ENCODE measurements at places on chromosomes 6 and 20.

DNA sequence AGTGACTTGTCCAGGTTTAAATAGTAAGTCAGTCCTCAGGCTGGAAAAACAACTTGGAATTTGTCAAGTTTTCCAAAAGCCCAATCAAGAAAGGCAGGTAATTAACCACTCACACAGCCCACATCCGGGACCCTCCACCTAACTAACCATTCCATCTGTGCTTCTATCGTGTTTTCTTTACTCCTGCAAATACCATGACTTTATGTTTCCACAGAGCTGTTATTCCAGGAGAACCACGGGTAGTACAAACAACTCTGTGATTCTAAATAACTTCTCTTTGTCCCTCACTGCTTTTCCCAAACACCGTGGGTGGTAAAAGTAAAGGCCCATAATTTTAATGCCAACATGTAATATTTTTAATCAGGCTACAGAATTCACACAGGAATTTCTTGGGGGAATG lies 49.6 kb upstream of the NT5E start:
- no peak for DNase-seq

- DNase-seq = no peak
Observed at GRCh38 chr6:126539022-126539421, 199.1 kb downstream of the CENPW start.

DNA sequence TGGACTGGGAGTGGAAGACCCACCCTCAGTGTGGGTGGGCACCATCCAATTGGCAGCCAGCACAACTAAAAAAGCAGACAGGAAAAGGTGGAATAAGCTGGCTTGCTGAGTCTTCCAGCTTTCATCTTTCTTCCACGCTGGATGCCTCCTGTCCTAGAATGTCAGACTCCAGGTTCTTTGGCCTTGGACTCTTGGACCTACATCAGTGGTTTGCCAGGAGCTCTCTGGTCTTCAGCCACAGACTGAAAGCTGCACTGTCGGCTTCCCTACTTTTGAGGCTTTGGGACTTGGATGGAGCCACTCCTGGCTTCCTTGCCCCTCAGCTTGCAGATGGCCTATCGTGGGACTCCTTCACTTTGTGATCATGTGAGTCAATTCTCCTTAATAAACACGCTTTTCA lies 59.8 kb downstream of the SOX4 start:
- no peak for DNase-seq

DNA sequence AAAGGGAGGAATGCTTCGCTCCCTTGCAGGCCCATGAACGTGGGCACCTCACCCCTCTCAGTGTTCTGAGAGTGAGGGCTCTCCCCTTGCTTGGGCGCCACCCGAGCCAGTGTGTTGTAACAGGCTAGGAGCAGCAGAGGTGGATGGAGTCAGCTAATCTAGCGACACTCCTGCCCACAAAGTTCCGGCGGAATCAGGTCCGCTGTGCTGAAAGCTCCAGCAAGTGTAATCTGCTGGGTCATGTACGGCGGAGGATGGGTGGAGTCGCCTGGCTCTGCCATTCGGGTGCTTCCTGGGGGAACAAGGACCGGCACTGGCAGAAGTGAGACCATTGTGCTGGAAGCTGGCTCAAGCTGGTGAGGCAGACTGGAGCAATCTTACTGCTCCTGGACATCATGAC lies 1310.1 kb downstream of the EPHA7 start:
- no peak for DNase-seq

- no peak for DNase-seq
Observed at GRCh38 chr20:44187772-44188709, 1.1 kb upstream of the JPH2 start.

DNA sequence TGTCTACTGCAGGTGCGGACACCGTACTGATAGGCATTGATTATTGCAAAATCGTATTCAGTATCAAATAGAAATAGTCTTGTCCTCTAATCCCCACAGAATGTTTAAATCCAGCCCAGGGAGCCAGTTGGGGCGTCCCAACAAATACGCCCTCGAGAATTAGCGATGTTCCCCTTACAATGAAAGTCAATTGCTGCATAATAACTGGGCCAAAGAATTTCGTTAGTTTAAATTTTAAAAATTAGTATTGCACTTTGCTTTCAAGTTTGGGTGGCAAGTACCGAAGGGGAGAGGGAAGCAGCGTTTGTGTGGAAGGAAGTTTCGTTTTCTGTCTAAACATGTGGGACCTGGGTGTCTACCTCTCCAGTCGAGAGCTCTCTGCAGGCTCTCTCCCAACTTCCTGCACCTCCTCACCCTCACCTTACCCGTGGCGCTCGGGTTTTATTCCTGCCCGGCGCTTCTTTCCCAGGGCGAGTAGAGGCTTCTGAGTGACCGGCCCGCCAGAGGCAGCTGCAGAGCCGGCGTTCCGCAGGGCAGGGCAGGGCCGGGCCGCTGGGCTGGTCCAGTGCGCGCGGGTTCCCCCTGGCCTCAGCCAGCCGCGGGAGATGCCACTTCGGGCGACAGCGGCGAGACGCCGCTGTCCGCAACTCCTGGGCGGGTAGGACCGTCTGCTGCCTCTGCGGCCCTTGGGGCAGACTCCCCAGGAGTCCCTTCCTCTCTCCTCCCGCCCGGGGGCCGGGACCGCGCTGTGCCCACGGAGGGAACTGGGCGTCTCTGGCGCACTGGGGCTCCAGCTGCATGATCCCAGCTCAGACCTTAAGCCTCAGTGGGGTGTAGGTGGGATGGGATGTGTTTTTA lies 862 bp upstream of the TFAP2C start:
- DNase-seq = no peak

GRCh38 chr20:50689864-50690649 lies 1.3 kb downstream of the RIPOR3 start:
- DNase-seq = no peak

- no peak for DNase-seq
Observed at GRCh38 chr6:148700741-148701311, 46.0 kb upstream of the UST start.

GRCh38 chr20:41632896-41633295 lies 14.7 kb upstream of the CHD6 start:
- no peak for DNase-seq

DNA sequence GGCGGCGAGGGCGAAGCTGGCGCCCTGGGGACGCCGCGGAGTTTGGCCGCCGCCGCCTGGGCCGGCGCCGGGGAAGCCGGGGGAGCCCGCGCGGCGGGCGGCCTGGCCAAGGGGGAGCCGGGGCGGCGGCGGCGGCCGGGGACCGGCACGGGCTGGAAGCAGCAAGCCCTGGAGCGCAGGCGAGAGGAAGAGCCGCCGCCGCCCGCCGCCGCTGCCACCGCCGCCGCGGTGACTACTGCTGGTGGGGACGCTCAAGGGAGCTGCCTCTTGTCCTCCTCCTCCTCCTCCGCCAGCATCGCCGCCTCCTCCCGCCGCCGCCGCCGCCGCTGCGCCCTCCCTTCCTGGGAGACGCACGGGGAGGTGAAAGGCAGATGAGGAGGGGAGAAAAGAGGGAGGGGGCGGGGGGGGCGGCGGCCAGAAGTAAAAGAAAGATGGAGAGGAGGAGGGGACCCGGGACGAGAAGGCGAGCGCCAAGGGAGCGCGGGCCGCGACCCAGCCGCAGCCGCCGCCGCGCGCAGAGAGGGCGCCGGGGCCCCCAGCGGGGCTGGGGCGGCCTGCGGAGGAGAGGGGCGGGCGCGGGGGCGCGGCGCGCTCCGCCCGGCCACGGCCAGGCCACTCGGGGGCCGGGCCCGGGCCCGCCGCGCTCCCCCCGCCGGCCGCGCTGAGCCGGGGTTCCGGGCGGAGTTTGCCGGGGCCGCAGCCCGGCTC lies 846 bp downstream of the PDE10A start:
- DNase-seq = peak; percentile 27

All from stimulated activated CD4-positive, alpha-beta T cell treated with anti-CD3 and anti-CD28 coated beads, Interleukin-2, amount 100 ng/mL, for 24 hours (primary cell).